ENCODE measurements at places on chromosomes 2 and 18.

DNA sequence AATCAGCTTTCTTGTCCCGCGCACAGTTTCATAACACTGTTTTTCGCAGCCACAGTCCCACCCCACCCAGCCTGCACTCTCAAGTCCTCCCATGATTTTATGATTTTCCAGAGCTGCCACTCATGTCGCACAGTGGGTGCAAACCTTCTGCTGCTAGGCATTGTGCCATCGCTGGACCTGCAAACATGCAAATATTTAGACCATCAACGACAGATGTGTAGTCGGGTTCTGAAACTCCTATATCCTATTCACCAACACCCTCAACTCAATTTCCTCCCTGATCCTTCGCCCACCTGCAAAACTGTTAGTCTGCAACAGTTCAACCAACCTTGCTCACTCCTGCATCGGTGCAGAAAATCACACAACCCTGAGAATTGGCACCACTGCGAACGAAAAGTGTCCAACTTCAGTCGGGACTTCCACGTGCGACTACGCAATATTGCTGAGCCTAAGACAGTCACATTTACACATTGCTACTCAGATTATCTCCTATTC, 871 bp upstream of the ALS2 start:
- no peak for DNase-seq

DNA sequence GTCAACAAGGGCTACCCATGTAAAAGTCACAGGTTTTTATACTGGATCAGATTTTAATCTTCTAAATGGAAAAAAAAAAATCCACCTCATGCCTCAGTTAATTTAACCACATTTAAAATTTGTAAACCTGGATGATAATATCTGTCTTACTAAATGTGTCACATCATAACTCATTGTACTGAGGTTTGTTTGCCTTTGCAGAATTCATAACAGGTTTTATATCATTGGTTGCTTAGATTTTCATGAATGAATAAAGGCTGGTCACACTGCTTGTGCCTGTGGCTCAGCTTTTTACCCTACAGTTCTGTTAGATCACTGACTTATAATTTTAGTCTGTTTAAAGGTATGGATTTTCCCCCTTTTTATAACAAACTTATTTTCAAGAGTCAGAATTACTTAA, 48.9 kb downstream of the PSMD14 start:
- DNase-seq, result no peak

- DNase-seq, result no peak
Measured at GRCh38 chr2:133422931-133423351, 145.3 kb downstream of the NCKAP5 start.

DNA sequence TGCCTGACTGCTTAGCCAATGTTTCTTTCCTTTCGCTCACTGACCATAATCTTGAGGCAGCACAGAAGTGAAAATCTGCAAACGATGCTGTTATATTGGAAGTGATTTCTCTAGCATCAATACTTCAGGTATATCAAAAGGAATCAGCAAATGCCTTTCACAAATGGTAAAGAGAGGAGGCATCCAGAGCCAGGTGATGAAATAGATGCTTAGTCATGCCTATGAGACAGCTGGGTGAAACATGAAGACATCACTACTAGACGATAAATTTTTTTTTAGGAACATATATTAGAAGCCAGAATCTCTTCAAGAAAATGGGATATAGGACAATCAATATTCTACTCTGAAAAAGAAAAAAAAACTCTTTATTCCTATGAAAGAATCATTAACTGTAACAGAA, 249.2 kb upstream of the SLC39A10 start:
- DNase-seq, result no peak

DNA sequence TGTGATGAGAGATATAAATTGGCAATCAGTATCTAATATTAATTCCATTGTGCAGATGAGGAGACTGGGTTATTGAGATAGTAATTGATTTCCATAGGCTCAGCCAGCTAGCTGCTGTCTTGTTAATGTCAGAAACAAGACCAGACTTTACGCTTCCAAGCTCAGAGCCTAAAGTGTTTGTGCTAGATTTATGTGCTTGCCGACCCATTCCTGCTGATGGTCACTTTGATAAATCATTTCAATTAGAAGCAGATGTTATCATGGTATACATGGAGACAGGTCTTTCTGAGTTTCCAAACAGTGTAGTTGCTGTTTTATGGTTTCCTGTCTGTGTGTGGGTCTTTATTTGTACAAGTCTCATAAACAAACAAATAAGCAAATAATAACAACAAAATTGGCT, 92.8 kb downstream of the AQP4 start:
- DNase-seq, result no peak

DNA sequence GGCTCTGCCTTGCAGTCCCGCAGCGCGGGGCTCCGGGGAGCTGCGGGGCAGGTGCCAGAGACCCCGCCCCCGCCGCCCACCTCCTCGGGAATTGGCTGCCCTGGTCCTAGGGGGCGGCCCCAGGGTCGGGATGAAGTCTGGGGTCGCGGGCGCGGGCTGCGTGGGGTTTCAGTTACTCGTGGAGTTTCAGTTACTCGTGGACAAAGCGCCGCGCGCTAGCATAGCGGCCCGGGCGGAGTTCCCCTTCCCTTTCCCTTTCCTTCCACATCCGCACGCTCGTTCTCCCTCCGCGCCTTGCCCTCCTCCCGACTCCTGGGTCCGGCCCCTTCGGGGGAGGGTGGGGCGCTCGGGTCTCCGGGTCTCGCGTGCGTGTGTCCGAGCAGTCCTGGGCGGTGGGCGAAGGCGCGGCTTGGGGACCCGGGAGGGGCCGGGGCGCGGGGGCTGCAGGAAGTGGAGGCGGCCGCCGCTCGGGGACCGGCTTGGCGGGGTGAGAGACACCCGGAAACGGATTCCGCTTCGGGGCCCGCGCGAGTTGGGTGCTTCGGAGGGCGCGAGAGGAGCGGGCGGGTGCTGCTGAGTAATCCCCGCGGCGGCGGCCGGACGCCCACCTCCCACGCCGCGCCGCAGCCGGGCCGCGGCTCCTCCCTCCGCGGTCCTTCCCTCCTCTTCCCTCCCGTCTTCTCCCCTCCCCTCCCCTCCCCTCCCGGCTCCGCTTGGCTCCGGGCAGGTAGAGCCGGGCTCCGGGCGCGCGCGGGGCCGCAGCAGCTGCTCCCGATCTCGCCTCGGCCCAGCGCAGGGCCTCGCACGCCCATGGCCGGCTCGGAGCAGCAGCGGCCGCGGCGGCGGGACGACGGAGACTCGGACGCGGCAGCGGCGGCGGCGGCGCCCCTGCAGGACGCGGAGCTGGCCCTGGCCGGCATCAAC, at the start of gene TTC39C:
Gene TTC39C, plus strand, starts transcription at position 693 of the 924 bp plus-strand sequence. Its CDS starts 118 bp downstream, at position 811.
- peak; percentile 65 for DNase-seq

DNA sequence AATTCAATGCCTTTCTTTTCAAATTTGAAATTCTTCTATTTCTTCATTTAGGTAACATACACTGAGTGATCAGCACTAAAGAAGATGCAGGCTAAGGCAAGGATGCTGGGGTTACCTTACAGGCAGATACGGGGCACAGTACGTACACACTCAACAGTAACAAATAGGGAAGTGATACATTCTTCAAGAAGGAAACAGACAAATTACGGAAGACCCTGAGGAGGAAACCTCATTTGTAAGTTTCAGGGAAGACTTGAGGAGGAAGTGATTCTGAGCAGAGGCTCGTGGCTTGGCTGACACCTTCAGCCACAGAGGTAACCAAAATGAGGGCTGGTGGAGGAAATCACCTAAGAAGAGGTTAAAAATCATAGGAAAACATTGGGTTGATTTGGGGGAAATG, 1108.3 kb upstream of the KLHL29 start:
- no peak for DNase-seq
